ENCODE measurements at places on chromosomes 7 and 10.
A peak's percentile ranks its signal among the peaks of the same experiment; 100 is the strongest.

DNA sequence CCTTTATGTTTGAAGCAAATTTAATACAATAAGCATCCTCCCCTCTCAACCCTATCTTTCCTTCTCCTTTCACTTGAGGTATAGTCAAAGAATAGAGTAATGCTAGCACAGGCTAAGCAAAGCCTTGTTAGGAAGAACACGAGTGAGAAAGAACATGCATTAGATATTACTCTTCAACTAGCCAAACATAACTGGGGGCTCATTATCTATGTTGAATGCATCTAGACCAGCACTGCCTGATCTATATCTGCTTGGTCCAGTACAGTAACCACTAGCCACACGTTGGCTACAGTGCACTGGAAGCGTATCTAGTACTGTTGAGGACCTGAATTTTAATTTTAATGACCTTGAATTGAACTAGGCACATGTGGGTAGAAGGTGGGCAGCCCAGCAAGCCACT lies 21.0 kb downstream of the SFMBT2 start:
- no peak for DNase-seq

- DNase-seq: no peak
Measured at GRCh38 chr7:38438970-38439369, 165.5 kb upstream of the TARP start.

DNA sequence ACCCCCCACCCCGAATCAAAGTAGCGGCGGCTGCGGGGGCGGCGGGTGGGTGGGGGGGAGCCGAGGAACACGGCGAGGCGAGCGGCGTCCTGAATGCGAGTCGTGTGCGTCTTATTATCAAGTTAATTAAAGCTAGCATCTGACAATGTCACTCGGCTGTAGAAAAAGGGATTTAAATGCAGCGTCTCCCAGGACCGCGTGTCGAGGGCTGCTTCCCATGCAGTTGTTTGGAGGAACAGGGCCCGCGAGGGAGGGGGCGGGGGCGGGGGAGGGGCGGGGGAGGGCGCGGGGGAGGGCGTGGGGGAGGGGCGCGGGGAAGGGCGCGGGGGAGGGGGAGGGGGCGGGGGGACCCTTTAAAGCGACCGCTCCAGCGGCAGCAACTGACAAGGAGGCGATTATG lies 2.7 kb upstream of the UNCX start:
- no peak for DNase-seq

DNA sequence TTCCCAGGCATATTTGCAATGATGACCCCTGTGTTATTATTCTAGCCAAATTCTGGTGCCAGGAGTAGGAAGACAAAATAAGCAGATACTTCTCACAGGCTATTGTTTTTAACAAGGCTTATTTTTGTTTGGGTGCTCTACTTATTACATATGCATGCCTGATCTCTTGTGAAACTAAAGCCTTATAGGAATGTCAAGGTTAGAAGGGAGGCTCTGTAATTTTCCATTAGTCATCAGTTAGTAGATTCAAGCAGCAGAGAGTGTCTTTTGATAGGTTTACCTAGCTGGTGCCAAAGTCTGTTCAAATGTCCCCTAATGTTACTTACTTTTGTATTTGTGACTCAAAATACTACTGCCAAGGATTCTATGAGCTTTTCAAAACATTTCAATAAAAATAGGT lies 11.7 kb upstream of the TMEM106B start:
- DNase-seq: no peak

DNA sequence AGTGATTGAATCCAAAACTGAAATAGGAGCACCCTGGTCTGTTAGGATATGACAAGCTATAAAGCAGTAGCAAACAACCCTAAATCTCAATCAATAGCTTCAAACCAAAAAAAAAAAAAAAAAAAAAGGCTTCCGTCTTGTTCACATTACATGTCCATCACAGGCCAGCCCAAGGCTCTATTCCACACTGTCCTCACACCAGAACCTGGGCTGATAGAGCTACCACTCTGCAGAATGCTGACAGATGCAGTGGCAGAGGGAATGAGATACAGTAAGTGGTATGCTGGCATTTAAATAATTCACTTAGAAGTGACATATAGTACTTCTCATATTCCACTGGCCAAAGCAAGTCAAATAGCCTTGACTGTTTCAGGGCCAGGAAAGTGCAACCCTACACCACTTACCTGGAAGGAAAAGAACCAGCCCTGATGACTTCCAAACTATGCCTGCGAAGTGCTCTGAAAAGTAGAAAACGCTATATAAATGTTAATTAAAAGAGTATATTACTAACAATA lies 5.8 kb downstream of the CDCA7L start:
- no peak for DNase-seq

- DNase-seq: no peak
Measured at GRCh38 chr10:6778992-6779701, 199.1 kb upstream of the PRKCQ start.

GRCh38 chr7:2066251-2066919 lies 166.4 kb downstream of the MAD1L1 start:
- DNase-seq: no peak

DNA sequence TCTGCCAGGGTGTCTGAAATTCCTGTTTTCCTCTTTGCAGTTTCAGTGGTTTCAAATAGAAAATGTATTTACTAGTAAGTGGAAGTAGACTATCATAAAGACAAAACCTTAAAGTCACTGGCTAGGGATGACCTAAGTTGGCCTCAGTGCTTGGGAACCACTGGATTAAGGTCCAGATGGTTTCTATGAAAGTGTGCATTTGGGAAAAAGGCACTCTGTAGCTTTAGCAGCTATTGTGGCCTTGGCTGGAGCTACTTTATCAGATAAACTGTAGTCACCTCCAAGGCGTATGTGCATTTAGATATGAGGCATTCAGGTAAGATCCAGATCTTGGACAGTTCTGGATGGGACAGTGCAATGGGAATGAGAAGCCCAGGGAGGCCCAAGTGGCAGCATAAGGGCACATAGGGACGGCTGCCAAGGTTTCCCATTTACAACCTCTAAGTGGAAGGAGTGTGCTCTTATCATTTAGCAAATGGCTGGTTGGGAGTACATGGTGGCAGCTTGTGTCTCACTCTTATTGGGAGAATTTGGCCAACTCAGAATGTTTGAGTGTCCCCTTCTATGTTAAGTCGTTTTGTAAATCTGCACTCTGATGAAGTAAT lies 185.6 kb downstream of the LRMDA start:
- no peak for DNase-seq

DNA sequence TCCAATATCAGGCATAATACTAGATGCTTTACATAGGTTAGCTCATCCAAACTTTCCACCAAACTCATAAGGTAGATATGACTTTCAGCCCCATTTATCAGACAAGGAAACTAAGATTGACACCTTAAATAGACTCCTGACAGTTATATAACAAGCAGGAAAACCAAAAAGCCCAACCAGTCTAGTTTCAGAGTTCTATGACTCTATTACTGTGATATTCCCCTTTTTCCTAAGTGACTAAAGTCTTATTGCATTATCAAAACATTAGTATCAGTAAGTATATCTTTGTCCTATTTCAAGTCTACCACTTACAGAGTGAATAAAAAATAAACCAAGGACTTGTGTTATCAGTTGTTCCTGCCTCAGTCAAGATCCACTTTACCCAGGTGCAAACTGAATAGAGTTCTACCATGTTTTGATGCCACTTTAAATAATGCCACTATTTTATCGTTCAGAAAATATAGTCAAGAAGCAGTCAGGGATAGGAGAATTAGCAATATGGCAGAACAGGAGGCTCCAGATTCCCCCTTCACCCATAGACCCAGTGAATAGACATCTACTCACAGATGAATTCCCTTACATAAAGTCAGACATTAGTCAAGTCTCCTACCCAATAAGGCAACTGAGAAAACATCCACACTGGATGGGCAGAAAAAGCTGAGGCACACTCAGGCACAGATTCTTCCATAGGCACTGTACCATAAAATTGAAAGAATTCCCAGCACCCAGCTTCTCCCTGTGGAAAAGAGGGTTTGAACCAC lies 74.1 kb downstream of the CRPPA start:
- no peak for DNase-seq

DNA sequence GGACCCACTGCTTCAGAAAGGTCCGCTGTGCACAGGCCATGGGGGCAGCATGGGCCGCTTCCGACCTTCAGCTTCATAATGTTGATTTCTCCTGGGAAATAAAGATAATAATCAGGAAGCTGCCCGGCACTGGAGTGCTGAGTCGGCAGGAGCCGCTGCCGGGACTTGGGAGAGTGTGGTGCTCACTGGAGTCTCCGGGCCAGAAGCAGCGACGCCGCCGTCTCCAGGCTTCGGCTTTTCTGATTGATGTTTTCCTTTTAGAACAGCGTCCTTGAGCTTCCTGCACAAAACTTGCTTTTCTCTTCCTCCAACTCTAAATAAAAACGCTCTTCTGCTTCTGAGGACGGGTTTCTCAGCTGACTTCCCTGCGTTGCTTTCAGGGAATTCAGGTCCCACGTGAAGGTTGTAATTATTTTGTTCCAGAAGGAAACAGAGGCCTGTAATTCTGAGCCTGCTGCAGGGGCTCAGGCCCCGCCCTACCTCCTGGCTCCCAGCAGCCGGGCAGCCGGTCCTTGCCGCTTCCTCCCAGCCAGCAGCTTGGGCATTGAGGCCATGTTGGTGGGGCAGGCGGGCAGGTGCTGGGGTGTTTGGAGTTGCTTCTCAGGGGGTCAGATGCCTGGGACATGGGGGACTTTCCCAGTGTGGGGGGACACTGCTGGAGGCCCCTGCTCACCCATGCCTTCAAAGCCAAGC lies 14.7 kb downstream of the PWWP2B start:
- DNase-seq: peak; percentile 83

- no peak for DNase-seq
Measured at GRCh38 chr7:150390205-150390604, 11.1 kb downstream of the ZNF775 start.

Measured in SK-N-DZ (cell line).